Amniotic epithelial cell (primary cell): ENCODE measurements at places on chromosomes 2 and 18.

DNA sequence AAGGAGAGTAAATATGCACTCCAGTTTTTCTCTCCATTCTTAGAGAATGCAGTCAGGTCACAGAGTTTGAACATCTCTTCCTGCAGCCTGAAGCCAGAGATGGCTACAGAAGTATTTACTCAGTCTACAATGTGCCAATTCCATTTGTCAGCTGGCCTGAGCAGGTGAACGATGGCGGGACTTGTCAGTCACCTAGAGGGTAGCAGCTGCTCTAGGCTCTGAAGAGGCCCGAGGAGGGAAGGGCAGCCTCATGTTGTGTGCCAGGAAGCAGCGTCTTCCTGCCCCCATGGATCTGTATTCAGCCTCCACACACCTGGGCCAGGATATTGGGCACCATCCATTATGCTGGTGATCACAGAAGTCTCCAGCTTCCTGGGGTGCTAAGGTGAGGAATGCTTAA is 316.7 kb upstream of the CHAC2 start:
- no peak for DNase-seq

GRCh38 chr18:77651441-77651840 is 401.8 kb downstream of the GALR1 start:
- DNase-seq = no peak

DNA sequence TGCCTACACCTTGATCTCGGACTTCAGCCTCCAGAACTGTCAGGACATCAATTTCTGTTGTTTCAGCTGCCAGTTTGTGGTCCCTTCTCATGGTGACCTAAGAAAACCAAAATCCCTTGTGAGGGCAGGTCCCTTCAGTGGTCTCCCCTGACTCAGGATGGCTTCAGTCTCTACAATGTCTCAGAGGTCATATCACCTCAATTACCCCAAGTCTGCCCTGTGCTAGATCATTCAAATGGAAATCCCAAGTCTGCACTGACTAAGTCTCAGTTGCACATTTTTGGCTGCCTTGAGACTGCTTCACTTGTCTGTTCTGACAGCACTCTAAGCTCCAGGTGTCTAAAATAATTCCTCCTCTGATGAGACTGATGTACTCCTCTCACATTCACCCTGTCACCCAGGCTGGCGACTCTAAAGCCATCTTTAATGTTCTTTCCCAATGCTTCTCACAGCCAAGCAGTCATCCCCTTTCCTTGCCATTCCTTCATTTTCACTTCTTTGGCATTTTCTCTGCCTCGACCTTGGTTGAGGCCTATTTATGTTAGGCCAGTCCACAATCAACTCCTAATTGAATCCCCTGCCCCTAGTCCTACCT is 470.8 kb downstream of the DLGAP1 start:
- DNase-seq = peak; percentile 33

DNA sequence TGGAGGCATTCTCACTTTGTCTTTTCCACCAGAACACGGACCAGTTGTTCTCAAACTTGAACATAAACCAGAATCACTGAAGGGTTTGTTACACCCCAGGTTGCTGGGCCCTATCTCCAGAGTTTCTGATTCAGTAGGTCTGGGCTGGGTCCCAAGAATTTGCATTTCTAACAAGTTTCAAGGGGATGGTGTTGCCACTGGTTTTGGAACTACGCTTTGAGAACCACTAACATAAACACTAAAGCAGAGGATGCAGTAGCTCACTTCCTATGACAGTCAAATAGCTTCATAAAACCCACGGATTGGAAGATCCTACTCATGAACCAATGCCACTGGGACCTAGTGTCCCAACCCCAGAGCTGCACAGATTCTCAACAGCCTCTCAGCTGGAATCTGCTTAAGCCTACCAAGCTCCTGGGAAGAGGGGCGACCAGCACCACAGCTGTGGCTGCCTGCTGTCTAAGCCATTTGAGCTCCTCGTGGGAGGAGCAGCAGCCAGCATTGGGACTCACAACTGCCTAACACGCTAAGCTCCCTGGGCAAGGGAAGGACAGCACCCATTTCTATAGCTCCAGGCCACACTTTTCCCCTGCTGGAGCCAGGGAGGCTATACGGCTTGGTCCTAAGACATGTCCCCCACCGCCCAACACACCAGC is 62.5 kb downstream of the C1D start:
- no peak for DNase-seq

GRCh38 chr2:220748875-220749479 is 823.1 kb downstream of the EPHA4 start:
- DNase-seq = no peak

DNA sequence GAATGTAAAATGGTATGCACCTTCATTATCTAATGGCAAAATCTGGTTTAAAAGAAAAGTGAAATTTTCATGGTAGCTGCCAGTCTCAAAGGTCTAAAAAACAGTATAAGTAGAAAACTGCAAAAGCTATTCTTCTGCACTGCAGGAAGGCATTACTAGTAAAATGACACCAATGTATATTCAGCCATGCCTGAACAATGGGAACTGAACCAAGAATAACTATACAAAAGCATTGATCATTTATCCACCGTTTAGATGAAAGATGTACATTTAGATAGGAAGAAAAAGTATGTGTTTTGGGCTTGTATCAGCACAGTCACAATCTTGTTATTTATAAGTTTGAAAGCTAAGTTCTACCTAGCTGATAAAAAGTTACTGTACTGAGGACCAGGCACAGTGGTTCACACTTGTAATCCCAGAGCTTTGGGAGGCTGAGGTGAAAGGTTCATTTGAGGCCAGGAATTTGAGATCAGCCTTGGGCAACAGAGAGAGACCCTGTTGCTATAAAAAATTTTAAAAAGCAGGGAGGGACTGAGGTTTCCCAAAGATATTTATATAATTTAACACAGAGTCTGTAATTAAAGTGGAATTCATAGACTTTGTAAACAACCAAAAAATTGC is 163.1 kb upstream of the WDSUB1 start:
- DNase-seq = no peak

DNA sequence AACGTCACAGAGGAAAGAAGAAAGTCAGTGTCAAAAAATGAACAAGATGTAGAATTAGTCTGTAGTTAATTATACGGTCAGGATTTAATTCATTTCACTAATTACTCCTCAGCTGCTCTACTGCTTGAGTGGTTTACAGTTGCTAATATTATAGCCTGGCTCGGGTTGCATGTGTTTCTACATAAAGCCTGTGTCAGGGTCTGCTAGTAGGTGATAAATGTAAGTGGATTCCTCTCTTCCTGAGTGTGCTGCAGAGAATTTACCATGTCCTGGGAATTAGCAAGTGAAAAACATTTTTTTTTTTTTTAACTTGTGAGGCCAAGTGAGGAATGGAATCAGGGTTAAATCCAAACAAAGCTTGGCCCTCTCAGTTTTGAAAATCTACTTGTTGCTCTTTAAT is 622.6 kb downstream of the EPHA4 start:
- no peak for DNase-seq

- DNase-seq = no peak
Observed at GRCh38 chr2:125559186-125559585, 1096.8 kb upstream of the GYPC start.

DNA sequence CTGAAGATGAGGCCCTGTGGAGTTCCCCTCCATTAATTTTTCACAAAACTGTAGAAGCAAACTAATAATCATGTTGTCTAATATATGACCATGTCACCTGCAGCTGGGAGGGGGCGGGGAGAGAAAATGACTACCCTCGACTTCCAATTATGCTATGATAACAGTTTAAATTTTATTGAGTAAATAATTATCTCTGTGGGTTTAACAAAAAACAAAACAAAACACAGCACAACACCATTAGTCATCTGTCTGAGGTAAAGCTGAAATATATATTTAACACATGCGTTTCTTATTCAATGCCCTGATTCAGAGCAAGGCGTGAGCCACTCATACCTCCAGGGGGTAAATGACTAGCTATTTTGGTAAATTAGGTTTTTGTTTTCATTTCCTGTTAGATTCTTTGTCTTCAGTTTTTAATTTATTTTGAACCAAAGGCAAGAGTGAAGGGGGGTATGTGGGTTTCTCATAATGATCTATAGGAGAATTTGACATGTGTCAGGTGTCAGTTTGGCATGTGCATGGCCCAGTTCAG is 77.4 kb upstream of the ZCCHC2 start:
- no peak for DNase-seq

- DNase-seq = no peak
Observed at GRCh38 chr2:73111073-73112025, 1.4 kb downstream of the RAB11FIP5 start.

GRCh38 chr2:60499651-60500265 is 53.7 kb downstream of the BCL11A start:
- no peak for DNase-seq

DNA sequence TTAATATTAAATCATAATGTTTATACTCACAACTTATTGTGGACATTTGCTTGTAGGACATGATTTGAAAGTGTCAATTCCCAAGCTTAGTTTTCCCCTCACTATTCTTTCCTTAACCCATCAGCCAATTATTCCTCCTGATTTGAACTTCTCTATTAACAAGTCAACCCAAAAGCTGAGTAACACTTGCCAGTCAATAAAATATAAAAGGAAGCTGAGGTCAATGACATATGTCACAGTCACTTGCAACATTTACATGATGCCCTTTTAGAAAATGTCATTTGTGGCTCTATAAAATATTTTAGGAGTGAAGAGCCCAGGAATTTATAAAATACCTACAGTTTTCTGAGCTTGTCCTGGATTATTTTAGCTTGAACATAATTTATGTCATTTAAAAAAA is 7.2 kb downstream of the CCDC68 start:
- no peak for DNase-seq

GRCh38 chr2:98560256-98560771 is 48.0 kb downstream of the COA5 start:
- DNase-seq = peak; percentile 93

DNA sequence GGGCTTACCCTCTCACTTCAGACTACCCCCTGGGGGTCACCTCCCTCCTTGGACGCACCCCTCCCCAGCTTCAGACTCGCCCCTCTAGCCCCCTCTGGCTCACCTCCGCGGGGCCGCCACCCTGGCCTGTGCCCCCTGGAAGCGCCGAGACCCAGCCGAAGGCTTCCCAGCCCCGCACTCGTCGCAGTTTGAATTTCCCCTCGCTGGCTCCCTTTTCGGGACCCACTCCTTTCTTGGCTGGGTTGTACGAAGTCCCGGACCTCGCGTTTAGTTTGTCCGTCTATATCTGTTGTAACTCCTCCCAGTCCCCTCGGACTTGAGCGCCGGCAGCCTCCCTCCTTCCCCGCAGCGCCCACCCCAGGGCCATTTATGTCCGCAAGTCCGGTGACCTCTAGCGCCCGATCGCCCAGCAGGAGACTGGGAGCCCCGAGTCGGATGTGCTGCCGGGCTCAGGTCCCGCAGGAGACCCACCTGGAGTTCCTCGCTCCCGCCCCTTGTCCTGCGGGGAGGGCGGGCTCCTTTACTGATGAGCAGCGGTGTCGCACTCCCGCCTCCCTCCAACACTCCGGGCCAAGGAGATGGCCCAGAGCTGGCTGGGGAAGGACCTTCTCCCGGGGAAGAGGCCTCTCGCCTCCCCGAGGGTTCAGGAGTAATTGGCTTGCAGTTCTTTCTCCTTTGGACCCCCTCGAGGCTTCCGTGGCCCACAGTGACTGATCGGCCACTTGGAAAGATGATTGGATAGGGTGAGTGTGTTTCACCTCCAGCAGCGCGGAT is 692 bp upstream of the RAX start:
- no peak for DNase-seq

DNA sequence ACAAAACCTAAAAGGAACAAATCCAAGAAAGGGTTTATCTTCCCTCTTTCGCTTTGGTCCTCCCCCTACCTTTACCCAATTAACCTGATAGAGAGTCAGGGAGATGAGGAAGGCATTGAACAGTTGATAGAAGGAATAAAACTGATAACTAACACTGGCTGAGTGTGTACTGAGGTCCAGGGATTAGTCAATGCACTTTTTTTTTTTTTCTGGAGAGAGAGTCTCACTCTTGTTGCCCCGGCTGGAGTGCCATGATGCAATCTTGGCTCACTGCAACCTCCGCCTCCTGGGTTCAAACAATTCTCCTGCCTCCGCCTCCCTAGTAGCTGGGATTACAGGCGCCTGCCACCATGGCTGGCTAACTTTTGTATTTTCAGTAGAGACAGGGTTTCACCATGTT is 250.2 kb upstream of the CWC22 start:
- no peak for DNase-seq

DNA sequence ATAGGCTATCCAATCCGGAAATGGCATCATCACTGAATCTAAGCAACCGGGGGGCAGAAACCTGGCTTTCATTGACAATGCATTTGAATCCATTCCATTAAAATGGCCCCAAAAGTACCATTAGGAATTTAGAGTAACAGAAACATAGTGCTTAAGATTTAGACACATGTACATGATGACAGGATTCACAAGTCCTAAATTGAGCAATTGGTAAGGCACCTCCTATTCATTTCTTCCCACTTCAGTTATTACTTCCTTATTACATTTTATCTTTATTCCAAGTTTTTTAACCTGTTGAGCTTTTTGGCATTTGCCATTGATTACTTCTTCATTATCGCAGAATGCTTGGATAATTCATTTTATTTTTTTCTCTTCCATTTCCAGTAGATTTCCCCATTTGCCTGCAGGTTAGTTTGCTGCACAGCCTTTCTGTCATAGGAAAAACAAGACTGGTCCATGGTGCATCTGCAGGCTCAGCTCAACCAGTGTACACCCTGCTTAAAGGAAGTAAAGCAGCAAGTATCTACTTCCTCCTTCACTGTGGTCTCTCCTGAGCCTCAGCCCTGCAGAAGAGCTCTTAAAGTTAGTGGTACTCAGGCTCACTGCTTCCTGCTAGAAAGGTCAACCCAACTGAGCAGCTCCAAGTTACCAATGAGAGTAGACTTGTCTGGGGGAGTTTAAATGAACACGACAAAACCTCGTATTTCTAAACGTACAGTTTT is 89.2 kb downstream of the DOCK10 start:
- no peak for DNase-seq

DNA sequence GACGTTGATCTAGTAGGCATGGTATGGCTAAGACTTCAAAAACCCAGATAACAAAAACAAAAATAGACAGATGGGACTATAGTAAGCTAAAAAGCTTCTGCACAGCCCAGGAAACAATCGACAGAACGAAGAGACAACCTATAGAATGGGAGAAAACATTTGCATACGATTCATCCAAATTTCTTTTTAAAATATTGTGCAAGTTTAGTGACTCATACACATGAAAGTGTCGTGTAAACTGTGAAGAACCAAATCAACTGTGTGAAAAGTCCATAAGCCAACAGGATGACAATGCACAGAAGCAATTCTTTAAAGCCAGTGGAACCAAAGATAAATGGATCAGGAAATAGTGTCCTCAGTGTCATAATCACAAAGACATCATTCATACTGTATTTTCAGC is 671.1 kb downstream of the RNF144A start:
- no peak for DNase-seq

GRCh38 chr2:985317-985898 is 34.8 kb downstream of the SNTG2 start:
- no peak for DNase-seq

GRCh38 chr2:241005569-241005968 is 7.2 kb downstream of the SNED1 start:
- no peak for DNase-seq

- DNase-seq = peak; percentile 71
Observed at GRCh38 chr2:25301453-25302352, 40.0 kb downstream of the DNMT3A start.
